Caki2 (cell line): ENCODE measurements at places on chromosomes 2 and 18.

- DNase-seq, result peak; percentile 41
Measured at GRCh38 chr2:135164431-135164830, 112.3 kb downstream of the RAB3GAP1 start.

DNA sequence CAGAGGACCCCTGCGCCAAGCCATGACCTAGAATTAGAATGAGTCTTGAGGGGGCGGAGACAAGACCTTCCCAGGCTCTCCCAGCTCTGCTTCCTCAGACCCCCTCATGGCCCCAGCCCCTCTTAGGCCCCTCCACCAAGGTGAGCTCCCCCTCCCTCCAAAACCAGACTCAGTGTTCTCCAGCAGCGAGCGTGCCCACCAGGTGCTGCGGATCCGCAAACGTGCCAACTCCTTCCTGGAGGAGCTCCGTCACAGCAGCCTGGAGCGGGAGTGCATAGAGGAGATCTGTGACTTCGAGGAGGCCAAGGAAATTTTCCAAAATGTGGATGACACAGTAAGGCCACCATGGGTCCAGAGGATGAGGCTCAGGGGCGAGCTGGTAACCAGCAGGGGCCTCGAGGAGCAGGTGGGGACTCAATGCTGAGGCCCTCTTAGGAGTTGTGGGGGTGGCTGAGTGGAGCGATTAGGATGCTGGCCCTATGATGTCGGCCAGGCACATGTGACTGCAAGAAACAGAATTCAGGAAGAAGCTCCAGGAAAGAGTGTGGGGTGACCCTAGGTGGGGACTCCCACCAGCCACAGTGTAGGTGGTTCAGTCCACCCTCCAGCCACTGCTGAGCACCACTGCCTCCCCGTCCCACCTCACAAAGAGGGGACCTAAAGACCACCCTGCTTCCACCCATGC lies 3.0 kb downstream of the PROC start:
- DNase-seq, result no peak

DNA sequence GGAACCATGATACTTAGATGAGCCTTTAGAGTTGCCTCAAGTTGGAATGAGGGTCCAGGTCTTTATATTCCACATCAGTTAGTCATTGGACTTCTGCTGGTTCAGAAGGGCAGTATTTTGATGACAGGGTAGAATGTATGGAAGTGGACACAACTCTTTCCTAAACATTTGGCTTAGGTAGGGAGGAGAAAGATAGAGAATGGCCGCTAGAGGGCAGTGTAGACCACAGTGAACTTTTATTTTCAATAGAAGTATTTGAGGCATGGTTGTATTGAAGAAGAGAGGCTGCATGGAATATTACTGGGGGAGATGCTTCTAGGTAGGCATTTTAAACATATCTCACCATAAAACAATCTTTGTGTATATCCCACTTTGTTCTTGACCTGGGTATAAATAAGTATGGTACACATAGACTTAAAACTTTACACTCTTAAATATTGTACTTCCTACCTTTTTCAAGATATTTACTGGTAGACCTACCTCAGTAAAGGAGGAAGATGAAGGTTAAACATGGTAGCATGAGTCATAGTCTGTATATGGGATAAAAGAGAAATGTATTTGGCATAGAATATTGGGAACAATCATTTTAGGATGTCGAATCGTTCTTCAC lies 497.6 kb upstream of the FAM98A start:
- DNase-seq, result peak; percentile 51

- no peak for DNase-seq
Measured at GRCh38 chr2:238504181-238504931, 77.6 kb downstream of the ASB1 start.

DNA sequence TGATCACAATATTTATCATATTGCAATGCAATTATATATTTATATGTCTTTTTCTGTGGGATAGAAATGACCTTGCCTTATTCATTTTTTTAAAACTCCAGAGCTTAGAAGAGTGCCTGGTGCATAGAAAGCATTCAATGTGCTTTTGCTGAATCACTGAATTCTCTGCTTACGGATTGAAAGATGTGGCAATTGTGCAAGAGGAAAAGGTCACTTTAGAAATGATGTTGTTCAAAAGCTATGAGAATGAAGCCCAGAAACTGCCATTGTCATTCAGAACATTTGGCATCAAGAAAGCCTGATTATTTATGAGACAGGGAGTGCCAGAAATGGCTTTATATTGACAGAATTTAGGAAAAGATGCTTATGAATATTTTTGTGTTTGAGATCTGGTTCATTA lies 678.6 kb upstream of the CDH2 start:
- no peak for DNase-seq

- no peak for DNase-seq
Measured at GRCh38 chr2:78245394-78246135, 723.4 kb upstream of the LRRTM4 start.
